NCI-H2171 treated with DMSO at 0.1 percent for 48 hours (cell line): ENCODE measurements at places on chromosomes 12 and 14.

- DNase-seq: no peak
Observed at GRCh38 chr14:80754696-80755095, 186.8 kb downstream of the CEP128 start.

- DNase-seq: no peak
Observed at GRCh38 chr12:3809357-3810015, 56.6 kb upstream of the CRACR2A start.

- DNase-seq: no peak
Observed at GRCh38 chr14:56118611-56119181, 485 bp downstream of the PELI2 start.

DNA sequence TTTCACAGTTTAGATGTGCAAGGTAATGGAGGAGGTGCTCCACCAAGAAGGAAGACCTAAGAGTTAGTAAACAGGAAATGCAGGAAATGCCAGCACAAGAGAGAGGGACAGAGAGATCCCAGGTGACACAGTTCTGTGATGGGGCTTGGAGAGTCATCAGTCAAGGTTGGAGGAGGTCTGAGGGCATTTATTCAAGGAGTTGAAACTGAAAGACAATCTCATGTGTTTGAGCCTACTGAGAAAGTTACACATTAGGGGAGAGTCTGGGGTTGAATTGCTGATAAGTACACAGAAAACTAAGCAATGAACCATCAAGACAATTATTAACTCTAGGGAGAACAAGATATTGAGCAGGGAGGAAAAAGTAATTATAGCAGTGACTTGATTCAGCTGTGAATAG is 138.5 kb downstream of the ANO6 start:
- DNase-seq: no peak

DNA sequence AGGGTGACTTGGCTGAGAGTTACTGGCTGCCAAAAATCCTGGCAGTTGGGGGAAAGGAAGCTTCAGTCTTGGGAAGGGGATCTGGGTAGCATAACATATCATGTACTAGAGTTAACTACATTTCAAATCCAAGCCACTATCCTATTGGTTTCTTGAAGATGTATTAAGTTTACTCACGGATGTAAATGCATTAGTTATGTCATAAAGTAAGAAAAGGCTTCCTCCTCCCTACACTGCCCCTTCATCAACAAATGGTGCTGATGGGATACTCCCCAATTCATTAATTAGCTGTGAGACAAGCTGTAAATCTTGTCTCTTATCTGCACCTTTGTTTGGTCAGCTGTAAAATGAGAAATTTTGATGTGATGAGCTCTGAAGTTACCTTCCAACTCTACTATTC is 150.1 kb upstream of the SOX5 start:
- DNase-seq: no peak

DNA sequence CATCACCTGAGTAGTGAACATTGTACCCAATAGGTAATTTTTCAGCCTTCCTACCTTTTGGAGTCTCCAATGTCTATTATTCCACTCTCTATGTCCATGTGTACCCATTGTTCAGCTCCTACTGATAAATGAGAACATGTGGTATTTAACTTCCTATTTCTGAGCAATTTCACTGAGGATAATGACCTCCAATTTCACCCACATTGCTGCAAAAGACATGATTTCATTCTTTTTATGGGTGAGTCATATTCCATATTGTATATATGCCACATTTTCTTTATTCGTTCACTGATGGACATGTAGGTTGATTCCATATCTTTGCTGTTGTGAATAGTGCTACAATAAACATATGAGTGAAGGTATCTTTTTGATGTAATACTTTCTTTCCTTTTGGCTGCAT is 16.4 kb upstream of the BTG1 start:
- DNase-seq: no peak
